ENCODE measurements at places on chromosomes 2 and 18.

GRCh38 chr18:79102886-79103285 lies 33.7 kb downstream of the ATP9B start:
- DNase-seq: no peak

DNA sequence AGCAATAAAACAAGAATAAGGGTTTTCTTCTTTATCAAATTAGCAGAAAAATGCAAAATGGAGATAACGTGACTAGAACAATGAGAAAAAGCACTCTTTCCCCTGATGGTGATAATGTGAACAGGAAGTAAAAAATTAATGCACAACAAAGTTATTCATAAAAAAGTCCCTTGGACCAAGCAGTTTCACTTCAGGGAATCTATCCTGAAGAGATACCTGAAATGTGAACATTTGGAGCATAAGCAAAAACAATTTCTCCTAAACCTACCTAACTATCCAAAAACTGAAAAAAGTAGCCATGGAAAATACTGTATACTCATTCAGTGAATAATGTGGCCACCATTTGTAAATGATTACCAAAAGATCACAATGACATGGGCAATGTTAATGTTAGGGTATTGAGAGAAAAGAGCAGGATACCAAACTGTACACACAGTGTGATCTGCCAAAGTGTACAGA lies 48.7 kb downstream of the TRIP12 start:
- no peak for DNase-seq

- DNase-seq: no peak
Observed at GRCh38 chr2:125561302-125561701, 1094.7 kb upstream of the GYPC start.

DNA sequence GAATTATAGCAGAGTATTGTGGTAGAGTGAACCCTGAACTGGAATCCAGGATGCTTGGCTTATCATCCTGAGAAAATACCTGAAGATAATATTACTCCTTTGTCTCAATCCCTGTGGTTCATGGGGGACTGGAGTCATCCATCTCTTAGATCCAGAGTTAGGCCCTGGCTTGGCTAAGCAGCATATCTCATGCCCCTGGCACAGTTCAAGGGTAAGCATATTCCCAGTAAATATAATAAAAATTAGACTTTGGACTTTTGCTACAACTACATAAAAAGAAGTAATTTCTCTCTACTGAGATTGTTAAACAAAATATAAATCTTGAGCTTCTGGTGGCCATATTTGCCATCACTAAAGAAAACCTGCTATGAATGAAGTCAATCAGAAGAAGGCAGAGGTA lies 47.7 kb upstream of the STK39 start:
- no peak for DNase-seq

GRCh38 chr18:70334728-70335329 lies 46.0 kb downstream of the SOCS6 start:
- DNase-seq: peak; percentile 12

GRCh38 chr2:201959626-201960025 lies 74.0 kb upstream of the FZD7 start:
- peak; percentile 81 for DNase-seq

GRCh38 chr2:46384457-46384815 lies 87.2 kb downstream of the EPAS1 start:
- no peak for DNase-seq

- no peak for DNase-seq
Observed at GRCh38 chr2:151967829-151968722, 130.8 kb downstream of the CACNB4 start.

DNA sequence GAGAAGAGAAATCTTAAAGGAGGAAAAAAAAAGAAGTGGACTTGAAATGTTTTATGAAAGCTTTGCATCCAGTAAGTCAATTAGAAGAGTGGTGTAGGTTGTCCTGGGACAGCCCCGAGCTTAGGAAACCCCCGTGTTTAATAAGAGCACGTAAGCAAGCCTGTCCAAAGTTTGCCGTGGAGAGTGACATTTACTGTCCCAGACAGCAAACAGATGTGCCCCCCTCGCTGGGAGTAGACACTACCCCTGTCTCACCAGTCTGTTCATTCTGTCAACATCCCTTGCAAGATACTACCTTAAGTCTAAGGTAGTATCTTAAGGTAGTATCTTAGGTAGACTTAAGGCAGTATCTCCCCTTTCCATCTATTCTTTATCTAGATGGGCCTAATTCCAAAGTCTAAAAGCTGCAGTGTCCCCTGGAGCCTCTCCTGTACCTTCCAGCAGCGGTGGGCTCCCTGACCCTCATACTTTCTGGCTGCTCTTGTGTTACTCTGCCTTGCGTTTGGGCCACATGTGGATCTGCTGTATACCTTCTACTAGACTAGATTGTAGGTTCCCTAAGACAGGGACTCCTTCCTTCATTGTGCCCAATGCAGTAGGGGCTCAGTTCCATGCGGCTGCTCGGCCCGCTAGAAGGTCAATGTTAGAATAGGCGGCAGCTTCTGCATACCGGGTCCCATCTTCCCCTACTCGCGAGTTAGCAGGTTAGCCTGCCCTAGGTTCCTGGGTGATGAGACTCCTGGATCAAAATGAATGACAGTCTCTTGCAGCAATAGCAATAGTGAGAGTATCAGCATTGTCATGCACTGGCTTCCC lies 244.1 kb downstream of the GBX2 start:
- no peak for DNase-seq

DNA sequence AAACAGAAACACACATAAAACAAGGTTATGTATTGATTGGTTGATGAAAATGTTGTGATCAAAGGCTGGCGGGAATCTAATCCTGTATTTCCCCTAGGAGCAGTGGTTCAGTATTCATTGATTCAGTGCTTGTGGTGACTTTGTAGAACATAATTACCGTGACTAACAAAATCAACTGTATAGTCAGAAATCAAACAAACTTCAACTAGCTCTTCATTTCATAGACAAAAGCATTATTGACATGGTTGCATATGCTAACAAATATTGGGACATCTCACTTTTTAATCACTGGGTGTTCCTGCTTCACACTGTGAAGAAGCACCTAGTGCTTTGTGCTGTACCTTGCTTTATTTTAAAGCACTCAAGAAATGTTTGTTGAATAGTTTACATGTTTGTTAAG lies 41.4 kb downstream of the USP14 start:
- no peak for DNase-seq

GRCh38 chr2:72982219-72982618 lies 64.9 kb downstream of the EMX1 start:
- DNase-seq: no peak

DNA sequence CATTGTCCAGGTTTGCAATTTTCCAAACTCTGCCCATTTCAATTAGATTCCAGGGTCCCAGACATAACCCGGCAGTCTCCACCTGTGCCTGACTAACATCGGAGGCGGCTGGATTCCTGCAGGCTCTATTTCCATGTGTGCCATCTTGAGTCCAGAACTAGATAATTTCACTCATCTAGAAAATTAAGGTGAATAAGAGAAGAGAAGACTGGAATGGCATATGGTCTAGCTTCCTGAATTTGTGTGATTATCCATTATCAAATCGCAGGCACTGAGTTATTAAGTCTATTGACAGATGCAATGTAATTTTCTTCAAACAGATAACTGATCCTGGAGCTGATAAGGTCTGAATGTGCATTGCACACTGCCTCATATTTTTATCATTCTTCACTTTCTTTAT lies 305.2 kb downstream of the ETAA1 start:
- DNase-seq: no peak

DNA sequence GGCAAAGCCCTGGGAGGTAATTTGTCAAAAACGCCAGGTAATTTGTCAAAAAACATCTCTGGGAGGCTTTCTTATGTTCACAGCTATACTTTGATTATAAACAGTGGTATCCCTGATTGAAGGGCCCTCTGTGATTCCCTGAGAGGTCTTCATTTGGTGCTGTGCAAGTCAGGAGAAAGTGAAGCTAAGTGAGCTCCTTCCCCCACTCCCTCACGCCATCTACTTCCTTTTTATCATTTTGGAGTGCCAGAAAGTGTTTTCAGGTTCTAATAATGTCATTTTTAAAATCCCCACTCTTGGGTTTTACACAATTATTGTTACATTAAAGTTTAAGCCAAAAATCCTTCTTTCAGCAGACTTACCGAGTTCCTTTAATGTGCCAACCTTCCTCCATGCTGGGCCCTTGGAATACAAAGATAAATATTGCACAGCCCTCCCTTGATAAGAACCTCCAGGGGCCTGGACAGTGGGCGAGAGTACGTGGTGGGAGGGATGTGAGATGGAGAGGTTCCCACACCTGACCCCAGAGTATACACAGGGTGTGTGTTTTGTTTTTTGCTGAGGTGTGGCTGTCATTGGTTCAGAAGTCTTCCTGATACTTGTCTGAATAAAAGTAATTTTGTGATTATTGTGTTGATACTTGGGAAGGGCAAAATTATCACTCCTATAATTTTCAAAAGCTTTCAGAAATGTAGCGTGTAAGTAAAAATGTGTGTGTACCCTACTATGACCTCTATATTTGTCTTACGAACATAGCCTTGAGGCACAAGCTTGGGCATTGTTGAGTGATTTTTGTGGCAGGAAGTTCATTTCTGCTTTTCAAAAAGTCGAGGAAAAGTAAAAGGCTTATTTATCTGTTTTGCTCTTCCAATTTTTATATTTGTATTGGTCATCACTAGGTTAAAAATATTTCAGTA lies 8.2 kb downstream of the MAPRE2 start:
- no peak for DNase-seq

DNA sequence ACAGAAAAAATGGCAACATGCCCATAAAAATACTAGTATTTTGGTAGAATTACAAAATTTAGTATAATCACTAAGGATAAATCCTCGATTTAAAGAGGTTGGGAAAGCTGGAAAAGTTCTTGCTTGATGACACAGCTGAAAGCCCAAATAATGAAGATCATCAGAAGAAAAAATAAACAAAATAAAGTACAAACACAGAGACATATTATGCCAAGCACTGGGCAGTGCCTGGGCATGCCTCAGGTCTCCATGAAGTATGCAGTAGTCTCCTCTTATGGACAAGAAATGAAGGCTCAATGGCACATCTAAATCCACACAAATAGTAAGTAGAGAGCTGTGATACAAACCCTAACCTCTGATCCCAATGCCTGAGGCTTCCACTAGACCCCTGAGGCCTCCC lies 57.7 kb downstream of the RNU4ATAC start:
- DNase-seq: peak; percentile 16

GRCh38 chr2:112680666-112681101 lies 34.9 kb downstream of the SLC20A1 start:
- no peak for DNase-seq

DNA sequence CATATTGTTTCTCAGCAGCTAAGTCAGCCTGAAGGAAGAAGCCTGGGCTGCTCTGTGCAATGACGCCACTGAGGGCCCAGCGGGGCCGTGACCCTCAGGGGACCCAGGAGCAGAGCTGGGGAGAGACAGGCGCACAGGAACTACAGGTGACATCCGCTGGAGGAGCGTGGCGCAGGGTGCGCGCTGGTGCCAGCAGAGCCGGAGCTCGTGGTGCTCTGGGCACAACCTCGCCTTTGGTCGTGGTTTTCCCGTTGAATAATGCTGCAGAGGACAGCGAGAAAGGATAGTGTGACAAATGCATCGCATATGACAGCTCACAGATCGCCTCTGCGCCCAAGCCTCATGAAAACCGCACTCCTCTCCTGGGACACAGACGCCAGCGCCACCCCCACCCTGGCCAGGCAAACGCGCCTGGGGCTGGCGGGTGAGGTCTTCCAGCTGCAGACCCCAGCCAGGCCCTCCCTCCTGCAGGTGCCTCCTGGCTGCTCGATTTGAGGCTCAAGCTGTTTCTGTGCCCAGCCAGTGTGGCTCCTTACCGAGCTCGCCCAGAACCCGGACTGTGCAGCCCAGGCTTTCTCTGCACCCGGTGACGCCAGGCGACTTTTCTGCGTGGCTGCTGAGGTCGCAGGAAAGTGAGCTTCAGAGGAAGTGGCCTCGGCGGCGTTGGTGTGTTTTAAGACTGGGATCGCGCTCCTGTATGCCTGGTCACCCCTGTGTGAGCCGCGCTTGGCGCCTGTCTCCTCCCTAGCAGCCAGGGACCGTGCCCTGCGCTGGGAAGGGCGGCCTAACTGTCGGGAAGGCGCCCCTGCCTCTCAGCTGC lies 583.1 kb upstream of the HS6ST1 start:
- no peak for DNase-seq

DNA sequence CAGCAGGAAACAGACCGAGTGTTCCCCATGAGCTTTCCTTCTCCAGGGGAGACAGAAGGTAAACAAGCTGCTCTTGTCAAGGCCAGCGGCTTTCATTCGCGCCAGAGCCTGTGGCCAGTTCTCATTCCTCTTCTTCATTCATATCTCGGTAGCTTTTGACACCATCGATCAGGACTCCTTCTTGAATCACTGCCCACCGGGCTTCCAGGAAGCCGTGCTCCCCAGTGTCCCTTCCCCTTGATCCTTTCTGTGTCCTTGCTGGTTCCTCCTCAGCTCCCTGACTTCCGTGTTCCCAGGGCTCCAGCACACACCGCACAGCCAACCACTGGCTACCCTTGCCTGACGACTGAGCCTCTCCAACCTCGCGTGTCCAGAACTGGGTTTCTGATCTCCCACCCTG lies 14.1 kb downstream of the SLC66A3 start:
- peak; percentile 10 for DNase-seq

DNA sequence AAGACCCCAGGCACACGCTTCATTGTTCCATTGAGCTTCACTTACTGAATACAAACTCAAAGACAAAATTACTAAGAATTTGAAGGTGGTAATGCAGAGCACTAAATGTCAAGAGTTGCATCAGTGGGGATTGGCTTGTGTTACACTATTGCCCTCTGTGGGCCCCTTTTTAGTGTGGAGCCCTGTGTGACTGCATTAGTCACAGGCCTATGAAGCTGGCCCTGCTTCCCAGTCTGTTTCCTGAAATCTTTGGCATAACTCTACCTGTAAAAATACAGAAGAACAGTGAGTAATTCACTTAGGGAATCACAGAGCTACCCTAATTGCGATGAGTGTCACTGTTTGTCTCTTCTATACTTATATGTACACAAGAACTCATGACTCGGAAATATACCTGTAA lies 40.0 kb upstream of the STPG4 start:
- peak; percentile 53 for DNase-seq

Measured in EH (cell line).